GM12864 (cell line): ENCODE measurements at places on chromosomes 1 and 21.

DNA sequence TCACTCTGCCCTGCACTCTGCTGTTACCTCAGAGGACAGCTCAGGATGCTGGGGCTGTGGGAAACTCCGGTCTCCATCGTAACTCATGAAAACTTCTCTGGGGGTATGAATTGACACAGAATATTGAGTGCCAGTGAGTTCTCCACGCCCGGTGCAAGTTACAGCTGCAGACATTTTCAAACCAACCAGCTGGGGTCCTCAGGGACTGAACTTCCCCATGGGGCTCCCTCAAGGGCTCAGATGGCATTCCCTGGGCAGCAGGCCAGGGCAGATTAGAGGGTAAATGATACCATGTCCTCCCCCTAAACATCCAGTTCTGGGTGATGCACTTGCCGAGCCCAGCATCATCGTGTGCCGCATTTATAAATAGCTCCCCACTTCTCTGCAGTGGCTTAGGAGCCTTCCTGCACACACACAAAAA, 27.8 kb upstream of the CCSAP start:
- DNase-seq, result no peak

- no peak for DNase-seq
These were observed 536.6 kb upstream of the USP24 start for GRCh38 chr1:55751776-55752175.

- DNase-seq, result no peak
These were observed 9.6 kb downstream of the GSTM2 start for GRCh38 chr1:109677459-109677858.

DNA sequence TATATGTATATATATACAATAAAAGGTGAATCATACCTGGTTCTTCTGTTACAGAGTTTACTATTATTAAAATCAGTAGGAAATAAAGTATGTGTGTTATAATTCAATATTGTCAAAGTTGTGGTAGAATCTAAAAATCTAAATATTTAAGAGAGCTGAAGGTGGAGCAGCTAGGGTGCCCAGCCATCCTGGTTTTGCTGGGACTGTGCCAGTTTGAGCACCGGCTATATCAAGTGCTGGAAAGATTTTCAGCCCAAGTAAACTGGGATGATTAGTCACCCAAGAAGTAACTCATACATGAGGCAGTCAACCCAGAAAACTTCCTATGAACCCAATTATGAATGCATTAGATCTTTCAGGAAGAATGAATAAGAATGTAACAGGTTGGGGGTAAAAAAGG, 16.9 kb upstream of the KRTAP19-5 start:
- no peak for DNase-seq

- DNase-seq, result no peak
These were observed 13.1 kb upstream of the SLC25A34 start for GRCh38 chr1:15722836-15723532.
